OCI-M1 (cell line): ENCODE measurements at places on chromosomes 3 and 15.

DNA sequence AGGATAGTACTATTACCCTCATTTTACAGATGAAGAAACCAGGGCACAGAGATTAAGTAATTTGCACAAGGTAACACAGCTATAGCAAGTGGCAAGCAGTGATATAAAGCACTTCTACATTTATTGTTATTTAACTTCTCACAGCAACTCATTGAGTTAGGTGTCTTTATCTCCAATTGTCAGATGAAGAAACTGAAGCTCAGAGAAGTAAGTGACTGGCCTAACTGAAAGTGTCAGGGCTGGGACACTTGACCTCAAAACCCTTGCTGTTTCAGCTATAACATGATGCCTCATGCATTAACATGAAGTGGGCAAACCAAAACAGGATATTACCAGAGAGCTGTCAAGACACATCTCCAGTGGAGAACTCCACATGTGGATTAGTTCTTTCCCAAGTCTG is 65.8 kb upstream of the LEKR1 start:
- peak; percentile 69 for DNase-seq

GRCh38 chr3:33152363-33153360 is 38.8 kb downstream of the CRTAP start:
- DNase-seq = no peak

GRCh38 chr3:127299276-127299675 is 11.4 kb upstream of the PRR20G start:
- no peak for DNase-seq

DNA sequence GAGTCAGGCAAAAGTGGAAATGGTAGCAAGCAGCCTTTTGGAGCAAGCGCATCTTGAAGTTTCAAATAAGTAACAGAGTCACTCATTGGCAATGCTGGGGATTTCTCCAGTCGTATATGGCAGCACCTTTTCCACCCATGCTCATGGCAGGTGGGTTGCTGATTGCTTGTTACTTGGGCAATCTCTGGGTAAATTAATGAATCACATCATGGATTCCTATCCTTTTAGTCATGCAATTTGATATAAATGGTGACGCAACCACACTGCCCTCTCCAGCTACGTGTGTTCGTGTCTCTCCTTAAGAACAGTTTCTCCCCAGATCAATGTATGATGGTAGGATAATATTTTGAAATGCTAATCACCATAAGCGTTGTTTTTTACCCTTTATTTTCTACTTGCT is 339.9 kb upstream of the KCNH8 start:
- no peak for DNase-seq

DNA sequence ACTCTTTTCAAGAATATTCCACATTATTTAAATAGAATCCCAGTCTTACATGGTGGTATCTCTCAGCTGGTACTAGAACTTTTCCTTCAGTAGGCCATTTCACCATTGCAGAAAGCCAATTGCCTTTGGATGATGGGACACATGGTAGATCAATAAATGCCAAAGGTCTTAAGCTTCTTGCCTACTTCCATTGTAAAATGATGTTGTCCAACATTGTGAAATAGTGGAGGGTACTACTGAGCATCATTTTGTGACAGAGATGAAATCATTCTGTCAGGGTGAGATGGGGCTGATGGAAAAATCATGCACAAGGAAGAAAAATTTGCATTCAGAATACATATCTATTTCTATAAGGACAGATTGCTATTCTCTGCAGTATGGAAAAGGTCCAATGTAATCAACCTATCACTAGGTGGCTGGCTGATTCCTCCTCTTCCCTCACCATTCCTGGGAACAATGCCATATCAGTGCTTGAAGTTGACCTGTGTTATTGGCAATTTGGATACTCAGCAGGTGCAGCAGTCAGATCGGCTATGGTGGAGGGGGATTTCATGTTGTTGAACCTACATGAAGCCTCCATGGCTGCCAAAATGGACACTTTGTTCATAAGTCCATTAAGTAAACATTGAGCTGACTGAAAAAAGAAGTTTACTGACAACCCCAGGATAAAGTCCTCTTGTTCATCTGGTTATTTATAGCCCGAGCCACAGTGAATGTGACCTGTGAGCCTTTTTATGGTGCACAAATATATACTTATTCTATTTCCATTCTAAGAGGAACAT is 596.9 kb upstream of the ARPP21 start:
- DNase-seq = no peak

GRCh38 chr15:83510001-83510400 is 62.9 kb downstream of the SH3GL3 start:
- no peak for DNase-seq

GRCh38 chr3:56469141-56469540 is 874 bp upstream of the ERC2 start:
- DNase-seq = no peak

DNA sequence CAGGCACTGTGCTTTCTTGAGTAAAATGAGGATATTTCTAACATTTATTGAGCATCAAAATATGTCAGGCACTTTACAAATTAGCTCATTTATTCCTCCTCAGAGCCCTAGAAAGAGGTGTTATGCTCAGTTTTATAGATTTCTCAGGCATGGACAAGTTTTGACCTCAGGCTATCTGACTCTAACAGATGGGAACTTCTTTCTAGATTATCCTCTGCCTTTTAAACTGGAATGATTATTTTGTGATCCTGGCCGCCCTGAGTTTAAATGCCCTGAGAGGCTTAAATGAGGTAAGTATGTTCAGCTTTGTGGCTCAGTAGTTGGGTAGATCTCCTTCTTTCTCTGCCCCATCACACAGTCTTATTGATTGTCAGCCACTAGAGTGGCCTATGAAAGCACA is 32.3 kb upstream of the ATP1B3 start:
- DNase-seq = no peak

DNA sequence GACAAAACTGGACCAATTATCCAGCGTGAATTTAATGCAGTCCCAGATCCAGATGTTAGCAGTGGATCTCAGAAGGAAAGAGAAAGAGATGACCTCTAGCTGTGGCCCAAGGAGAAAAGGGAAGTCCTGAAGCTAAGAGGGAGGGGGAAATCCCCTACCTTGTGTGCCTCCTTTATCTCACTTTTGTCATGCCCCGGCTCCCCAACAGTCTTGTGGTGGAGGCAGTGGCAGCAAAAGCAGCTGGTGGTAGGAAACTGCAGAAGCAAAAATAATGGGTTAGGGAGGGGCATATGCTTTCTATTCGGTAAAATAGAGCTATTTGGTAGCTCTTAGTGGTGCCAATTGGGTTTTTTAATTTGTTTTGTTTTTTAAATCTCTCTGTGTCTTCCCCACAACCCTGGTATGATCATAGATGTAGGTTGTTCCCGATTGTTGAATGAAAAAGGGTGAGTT is 56.5 kb downstream of the MCTP2 start:
- peak; percentile 94 for DNase-seq

DNA sequence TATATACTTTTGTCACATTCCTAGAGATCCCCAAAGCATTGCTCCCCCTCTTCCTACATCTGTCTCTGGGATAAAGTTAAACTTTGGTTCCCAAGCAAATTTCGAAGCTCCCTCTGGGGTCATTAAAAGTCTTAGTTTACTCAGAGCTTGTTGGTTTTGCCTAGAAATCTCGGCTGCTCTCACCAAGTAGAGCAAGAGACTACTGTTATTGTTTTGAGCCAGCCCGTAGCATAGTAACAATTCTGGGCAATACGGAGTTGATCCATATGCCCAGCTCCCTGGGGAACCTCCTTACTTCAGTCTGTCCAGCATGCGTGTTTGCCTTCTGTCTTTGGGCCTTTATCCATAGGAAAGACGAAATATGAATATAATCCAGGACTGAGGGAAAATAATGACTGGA is 10.0 kb upstream of the P3H2 start:
- no peak for DNase-seq

DNA sequence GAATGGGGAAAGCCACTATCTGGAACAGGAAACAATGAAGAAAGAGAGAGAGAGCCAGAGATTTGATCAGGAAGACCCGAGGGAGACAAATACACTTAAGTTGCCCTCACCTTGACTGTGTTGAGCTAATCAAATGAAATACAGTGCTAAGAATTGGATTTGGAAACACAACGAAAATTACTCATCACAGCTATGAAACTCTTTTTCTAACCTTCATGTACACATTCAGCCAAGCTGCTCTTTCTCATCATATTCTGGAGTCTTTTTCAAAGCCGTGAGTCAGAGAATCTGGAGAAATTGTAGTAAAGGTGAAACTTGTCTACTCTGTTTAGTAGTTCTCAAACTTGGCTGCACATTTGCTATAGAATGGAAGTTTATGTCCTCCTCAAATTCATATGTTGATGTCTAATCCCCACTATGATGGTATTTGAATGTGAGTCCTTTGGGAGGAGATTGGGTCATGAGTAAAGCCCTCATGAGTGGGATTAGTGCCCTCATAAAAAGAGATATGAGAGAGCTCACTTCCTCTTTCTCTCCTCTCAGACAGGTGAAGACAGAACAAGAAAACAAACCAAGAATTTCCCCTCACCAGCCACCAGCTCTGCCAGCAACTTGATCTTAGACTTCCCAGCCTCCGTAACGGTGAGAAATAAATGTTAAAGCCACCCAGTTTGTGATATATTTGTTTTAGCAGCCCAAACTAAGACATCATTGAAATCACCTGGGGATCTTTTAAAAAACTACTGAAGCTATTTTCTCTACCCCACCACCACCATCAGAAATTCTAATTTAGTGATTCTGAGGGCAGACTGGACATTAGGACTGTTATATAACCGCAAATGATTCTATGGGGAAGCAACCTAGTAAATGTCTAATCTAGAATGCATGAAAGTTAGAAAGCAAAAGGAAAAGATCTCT is 143.6 kb upstream of the GRM7 start:
- peak; percentile 43 for DNase-seq

- DNase-seq = no peak
Observed at GRCh38 chr3:194602669-194603171, 30.5 kb downstream of the TMEM44 start.

- peak; percentile 23 for DNase-seq
Observed at GRCh38 chr3:119659606-119660291, 640 bp downstream of the POPDC2 start.

- no peak for DNase-seq
Observed at GRCh38 chr3:103690536-103690935, 1255.7 kb downstream of the ZPLD1 start.

DNA sequence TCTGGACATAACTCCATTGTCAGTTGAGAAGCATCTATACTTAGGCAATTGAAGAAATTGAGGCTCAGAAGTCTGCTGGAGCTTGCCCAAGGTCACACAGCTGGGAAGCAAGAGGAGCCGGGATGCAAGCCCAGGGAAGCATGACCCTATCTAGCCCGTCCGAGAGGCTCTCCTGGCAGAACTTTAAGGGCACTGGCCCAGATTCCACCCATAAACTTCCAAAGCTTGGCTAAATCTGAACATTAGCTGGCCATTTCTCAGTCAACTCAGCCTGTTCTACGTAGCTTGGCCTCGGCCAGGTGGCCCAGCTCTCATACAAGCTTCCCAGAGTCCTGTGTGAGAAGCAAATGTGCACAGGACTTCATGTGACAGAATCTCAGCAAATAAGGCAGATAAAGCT is 75.8 kb downstream of the LRIG1 start:
- no peak for DNase-seq

GRCh38 chr3:123439806-123440580 is 8.9 kb downstream of the ADCY5 start:
- no peak for DNase-seq

DNA sequence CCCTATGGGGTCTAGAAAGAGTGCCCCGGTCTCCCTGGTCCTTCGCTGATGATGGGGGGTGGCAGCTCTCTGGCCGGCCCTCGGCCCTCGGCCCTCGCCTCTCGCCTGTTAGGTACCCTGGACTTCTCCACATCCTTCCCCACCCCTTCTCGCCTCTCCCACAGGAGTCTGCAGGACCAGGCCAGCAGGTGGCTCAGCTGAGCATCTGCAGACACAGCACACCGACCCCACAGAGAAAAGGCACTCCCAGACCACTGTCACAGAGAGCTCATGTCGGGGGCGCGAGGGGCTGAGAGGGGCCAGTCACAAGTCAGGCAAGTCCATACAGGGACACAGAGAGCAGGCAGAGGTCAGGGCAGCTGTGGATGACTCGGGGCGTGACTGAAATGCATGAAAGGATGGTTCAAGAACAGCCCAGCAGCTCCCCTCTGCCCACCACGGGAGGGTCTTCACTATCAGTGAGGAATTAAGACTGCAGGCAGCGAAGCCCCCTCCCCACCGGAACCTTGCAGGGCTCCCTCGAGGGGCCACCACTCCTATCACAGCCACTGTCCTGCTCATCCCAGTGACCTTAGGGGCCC is 181.7 kb upstream of the NSMCE3 start:
- DNase-seq = no peak

GRCh38 chr3:101383656-101384055 is 63.3 kb upstream of the IMPG2 start:
- no peak for DNase-seq

- DNase-seq = no peak
Observed at GRCh38 chr3:15220661-15221060, 14.6 kb downstream of the CAPN7 start.

DNA sequence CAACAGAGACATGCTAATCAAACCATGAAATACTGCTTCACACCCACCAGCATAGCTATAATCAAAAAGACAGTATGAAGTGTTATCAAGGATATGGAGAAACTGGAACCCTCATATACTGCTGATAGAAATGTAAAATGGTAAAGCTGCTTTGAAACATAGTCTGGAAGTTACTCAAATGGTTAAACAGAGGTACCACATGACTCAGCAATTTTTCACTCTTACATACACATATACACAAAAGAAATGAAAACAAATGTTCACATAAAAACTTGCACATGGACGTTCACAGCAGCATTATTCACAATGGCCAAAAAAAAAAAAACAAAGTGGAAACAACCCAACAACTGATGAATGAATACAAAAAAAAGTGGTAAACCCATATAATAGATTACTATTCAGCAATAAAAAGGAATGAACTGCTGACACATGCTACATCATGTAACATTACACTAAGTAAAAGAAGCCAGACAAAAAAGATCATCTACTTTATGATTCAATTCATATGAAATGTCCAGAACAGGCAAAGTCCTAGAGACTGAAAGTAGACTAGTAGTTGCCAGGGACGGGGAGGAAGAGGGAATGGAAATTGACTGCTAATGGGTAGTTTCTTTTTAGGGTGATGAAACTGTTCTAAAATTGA is 23.2 kb downstream of the ZNF148 start:
- DNase-seq = peak; percentile 53

DNA sequence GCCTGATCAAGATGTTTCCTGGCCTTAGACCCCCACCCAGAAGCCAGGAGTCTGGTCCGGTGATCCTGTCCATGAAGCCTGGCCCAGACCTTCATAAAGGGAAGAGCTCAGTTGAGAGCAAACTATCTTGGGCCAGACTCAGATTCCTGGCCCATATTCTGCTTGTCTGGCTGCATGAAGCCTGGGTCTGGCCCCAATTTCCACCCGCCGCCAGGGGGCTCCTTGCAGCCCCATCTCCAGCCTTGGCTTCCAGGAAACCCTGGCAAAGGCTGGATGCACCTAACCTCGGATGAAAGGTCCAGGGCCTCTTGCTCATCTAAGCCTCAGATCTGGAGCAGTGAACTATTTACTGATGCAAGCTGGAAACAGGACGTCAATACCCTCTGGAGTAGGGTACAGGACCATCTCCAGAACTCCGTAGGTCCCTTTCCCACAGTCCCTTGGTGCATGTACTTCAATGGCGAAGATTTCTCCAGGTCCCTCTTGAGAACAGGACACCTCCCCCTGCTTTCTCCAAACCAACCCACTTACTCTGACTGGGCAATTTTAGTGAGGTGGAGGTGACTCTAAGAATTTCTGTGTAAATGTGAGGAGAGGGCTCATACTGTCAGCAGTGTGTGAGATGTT is 5.6 kb downstream of the FOXL2 start:
- DNase-seq = peak; percentile 47

GRCh38 chr3:137988152-137988551 is 21.8 kb upstream of the CLDN18 start:
- no peak for DNase-seq
